ENCODE measurements at places on chromosomes 11 and 22.

- no peak for DNase-seq
Measured at GRCh38 chr11:73553266-73553665, 44.6 kb downstream of the FAM168A start.

GRCh38 chr11:130655300-130655699 lies 206.9 kb downstream of the ADAMTS15 start:
- DNase-seq: no peak

DNA sequence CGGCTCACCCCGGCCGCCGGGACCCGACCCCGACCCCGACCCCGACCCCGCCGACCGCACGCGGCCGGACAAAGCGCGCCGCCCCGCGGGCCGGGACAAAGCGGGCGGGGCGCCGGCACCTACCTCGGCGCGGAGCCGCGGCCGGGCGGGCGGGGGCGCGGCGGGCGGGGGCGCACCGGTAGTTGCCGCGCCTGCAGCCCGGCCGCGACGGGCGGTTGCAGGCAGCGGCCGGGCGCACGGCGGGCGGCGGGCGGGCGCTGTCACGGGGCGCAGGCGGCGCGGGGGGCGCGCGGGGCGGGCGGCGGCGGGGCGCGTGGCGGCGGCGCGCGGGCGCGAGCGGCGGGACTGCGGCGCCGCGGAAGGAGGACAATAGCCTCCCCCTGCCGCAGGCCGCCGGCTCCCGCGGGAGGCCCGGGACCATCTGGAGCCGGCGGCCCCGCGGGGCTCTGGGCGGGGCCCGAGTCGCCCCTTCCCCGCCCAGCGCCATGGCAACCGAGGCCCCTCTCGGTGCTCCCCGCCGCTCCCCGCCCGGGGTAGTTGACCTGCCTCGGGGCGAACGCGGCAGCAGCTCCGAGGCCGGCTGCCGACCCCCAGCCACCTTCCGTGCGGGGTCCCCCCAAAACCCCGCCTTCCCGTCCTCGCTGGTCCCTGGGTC lies 851 bp downstream of the SPTBN2 start:
- DNase-seq: no peak

GRCh38 chr22:39446239-39446721 lies 10.5 kb upstream of the MGAT3 start:
- no peak for DNase-seq

GRCh38 chr11:121968638-121969037 lies 147.4 kb downstream of the BLID start:
- no peak for DNase-seq

DNA sequence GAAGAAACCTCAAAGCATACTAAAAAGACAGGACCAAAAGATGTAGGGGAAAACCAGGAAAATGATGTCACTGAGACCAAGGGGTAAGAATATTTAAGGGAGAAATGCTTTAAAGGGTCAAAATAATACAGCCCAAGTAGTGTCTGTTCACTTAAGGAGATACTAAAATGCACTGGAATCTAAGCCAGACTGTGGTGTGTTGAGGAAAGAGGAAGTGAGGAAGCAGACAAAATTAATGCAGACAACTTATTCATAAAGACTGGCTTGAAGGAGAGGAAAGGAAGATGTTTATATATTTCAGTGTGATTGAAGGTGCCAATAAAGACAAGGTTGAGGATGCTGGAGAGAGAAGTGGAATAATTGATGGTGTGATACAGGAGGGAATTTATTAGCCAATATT lies 15.7 kb downstream of the ZNF215 start:
- no peak for DNase-seq

DNA sequence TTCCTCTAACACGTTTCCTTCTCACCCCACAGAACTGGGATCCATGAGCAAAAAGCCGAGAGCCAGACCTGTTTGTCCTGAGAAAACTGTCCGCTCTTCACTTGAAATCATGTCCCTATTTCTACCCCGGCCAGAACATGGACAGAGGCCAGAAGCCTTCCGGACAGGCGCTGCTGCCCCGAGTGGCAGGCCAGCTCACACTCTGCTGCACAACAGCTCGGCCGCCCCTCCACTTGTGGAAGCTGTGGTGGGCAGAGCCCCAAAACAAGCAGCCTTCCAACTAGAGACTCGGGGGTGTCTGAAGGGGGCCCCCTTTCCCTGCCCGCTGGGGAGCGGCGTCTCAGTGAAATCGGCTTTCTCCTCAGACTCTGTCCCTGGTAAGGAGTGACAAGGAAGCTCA lies 24.0 kb downstream of the CD5 start:
- no peak for DNase-seq

DNA sequence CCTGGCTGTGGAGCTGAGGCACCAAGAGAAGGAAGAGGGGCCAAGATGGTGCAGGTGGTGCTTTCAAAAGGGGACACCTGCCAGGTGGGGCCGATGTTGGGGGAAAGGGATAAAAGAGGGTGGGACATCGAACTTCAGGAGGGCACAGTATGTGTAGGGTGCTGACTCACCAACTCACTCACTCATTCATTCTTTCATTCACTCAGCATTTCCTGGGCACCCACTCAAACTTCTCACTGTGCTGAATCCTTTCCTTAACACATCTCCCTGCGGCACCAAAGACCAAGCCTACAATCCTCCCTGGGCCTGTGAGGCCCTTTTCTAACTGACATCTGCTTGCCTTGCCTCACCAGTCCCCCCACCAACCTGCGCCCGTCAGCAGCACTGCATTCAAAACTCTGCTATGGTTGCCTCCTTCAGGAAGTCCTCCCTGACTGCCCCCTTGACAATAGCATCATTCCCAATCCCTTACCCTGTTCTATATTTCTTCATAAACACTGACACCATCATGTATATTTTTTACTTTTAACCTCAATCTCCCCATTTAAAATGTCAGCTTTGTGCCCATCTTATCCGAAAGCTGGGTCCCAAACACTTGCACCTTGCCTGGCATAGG lies 246.6 kb downstream of the MN1 start:
- DNase-seq: no peak

GRCh38 chr11:30244265-30244664 lies 13.5 kb downstream of the FSHB start:
- DNase-seq: no peak

GRCh38 chr11:126857860-126858808 lies 142.4 kb downstream of the KIRREL3 start:
- no peak for DNase-seq

- DNase-seq: no peak
Measured at GRCh38 chr11:76835928-76836612, 24.6 kb upstream of the ACER3 start.

- DNase-seq: no peak
Measured at GRCh38 chr11:122816761-122817520, 21.4 kb upstream of the CRTAM start.

DNA sequence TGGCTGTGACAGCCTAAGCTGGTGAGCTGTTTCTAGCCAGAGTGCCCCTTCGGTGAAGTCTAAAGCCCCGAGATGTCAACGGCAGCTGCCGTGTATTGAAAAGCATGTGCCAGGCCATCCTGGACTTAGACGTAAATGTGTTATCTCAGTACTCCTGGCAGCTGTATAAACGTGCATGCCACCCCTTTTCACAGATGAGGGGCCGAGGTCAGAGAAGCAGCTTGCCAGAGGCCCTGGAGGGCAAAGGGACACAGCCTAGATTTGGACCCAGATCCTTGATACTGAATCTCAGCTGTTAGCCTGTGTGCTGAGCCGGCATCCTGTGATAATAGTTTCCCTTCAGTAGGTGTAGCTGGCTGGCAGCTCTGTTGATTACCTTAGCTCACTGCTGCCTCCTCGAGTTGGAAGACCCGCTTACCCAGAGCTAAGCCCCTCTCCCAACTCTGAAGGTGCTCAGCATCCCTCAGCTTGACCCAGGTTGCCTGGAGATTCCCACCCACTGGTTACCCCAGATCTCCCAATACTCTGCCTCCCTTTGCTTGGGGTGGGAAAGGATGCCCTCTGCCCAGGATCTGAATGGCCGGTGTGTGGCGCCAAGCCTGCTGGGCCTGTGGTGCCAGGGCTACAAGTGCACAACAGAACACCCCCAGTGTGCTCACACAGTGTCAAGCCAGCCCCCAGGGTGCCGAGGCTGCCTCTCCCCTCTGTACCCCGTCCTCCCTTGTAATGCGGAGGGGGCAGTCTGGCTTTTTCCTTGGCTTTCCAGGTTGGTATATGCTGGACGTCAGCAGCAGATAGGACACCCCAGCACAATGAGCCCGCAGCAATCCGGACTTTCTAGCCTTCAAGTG lies 59.8 kb upstream of the WNT7B start:
- no peak for DNase-seq

DNA sequence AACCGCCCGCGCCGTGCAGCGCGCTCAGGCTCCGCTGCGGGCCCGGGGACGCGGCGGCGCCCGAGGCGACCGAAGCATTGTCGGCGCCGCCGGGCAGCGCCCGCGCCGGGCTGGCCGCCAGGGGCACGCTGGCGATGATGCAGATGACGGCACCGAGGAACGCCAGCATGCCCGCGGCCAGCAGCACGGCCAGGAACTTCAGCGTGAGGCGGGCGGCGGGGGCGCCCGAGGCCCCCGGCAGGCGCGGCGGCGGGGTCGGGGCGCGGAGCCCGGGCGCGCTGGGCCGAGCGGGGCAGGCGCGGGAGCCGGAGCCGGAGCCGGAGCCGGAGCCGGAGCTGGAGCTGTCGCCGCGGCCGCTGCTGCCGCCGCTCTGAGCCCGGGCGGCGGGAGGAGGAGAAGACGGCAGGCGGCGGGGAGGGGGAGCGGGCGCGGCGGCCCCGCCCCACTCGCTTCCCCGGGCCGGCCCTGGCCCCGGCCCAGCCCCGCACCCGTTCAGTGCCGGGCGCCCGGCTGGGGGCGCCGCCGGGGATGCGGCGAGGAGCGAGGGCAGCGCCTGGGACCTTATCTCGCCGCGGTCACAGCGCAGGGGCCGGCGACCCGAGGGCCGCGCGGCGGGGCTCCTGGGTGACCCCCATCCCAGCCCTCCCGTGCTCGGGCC lies at the start of gene NPTXR:
TSS of gene NPTXR (minus strand) at position 372 of the 658 bp plus-strand sequence.
- no peak for DNase-seq

- no peak for DNase-seq
Measured at GRCh38 chr11:132099692-132100091, 729.3 kb downstream of the NTM start.

DNA sequence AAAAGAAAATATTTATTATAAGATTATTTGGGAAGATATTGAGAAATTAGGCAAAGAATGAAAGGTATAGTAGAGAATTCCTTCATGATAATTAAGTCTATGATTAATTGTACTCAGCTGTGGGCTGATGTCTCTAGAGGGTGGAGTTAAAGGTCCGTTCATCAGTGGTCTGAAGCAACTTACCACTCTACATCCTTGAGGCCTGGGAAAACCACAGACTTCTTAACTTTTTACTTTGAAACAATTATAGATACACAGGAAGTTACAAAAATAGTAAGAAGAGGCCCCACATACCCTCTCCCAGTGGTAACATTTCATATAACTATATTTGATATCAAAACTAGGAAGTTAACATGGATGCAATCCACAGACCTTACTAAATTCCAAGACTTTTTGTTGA lies 167.0 kb upstream of the NECTIN1 start:
- no peak for DNase-seq

- peak; percentile 27 for DNase-seq
Measured at GRCh38 chr11:11036848-11037732, 179.2 kb upstream of the ZBED5 start.

DNA sequence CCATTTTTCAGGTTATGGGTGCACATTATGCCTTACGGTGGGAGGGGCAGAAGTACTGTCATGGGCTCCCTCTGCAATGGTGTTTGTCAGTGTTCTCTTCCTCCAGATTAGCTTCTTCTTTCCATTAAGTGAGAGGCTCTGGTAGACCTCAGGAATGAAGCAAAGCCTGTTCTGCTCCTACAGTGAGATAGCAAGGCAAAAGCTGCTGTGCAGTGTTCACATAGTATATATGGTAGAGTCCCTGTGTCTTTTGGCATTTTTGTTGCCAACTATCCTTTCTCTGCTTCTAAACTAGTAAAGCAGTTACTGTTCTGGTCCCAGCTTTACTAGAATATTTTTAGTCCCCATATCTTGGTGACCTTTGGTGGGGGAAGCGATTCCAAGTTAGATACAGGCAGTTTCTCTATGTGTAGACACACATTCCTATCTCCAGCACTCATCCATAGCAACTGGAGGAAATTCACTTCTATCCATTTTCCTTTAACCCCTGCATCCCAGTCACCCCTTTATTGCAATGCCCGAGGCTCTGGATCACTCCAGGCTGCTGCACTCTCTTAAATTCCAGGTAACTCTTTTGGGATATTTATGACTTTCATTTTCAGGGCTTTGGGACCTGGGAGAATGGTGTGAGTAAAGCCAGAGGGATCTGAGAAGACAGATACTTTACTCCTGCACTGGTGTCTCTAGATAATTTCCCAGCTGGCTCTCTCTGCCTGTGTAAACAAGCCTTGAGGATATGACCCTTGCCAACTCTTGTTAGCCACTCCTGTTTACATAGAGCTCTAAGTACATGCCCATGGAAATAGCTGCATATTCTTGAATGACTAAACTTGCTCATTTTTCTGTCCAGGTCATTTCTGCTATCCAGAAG lies 3.9 kb upstream of the TRIM34 start:
- DNase-seq: no peak

DNA sequence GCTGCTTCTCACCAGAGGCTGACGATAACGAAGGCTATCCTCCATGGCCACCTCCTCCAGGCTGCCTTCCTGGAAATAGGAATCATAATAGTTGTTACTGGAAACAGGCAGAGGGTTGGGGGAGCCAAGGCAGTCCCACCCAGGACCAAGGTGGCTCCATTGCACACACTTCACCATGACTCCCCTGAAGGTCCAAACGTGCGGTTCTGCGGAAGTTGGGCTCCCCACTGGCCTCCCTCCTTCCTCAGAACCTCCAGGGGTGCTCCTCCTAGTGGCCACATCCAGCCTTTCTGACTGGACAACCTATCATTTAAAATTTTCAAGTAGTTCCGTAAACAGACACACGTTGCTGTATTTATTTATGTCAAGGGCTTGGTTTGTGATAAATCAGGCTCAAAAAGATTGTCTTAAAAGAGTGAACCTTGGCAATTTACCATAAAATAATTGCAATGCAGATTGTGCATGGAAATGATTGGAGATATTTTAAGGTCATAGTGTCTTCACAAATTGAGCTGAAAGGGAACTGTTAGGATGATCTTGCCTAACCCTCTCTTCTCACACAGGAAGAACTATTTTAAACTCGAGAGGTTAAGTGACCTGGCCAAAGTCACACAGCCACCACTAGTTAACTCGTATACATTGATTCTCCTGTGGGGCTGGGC lies 1.4 kb upstream of the TCN2 start:
- peak; percentile 51 for DNase-seq

- DNase-seq: no peak
Measured at GRCh38 chr11:1073261-1073724, 1.4 kb upstream of the MUC2 start.

GRCh38 chr11:32081129-32081641 lies 9.7 kb upstream of the RCN1 start:
- DNase-seq: no peak

DNA sequence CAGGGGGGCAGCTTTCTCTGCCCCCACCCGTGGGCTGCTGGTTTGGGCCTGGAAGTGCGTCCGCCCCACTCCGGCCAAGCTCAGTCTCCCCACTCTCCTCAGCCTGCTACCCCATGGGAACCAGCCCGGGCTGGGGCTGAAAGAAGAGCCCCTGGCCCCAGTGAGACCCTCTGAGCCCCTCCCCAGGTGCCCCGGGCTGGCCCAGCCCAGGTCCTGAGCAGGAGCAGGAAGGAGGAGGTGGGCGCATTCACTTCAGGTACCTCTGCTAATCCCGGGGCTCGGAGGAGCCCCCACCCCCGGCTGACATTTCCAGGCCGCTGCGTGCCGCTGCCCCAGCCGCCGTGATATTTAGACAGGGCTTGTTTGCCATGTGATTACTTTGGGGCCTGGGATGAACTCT lies 8.7 kb upstream of the TH start:
- DNase-seq: no peak

Measured in stimulated activated CD4-positive, alpha-beta T cell treated with anti-CD3 and anti-CD28 coated beads, TNF-alpha, amount 100 ng/mL, for 48 hours (primary cell).